ENCODE measurements at places on chromosomes 13 and 19.

GRCh38 chr19:17753976-17754375 is 2.7 kb downstream of the FCHO1 start:
- DNase-seq, result no peak

DNA sequence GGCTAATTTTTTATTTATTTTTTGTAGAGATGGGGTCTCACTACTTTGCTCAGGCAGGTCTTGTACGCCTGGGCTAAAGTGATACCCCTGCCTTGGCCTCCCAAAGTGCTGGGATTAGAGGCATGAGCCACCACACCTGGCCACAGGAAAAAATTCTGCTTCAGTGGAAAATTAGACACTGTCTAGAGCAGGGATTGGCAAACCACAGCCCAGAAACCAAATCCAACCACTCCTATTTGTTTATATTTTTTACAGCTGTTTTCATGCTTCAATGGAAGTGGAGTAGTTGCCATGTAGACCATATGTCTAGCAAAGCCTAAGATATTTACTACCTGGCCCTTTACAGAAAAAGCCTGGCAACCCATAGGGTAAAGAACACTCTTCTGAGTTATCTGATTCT is 123.7 kb upstream of the MRI1 start:
- no peak for DNase-seq

DNA sequence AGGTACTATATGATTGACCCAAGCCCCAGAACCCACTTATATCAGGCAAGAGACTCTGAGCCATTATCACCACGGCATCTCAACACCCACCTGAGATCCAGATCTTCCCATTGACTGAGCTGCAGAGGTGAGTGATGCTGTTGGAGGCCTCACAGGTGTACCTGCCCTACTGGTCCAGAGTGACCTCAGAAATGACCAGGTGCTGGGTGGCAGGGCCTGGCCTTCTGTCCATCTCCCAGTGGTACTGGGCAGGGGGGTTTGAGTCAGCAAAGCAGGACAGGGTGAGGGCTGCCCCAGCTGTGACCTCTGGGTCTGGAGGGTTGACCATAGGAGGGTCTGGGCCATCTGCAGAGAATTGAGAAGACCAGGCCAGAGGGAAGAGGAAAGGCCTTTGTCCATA is 13.2 kb upstream of the CEACAM20 start:
- no peak for DNase-seq

- no peak for DNase-seq
Measured at GRCh38 chr19:2795827-2796658, 10.7 kb downstream of the THOP1 start.

- no peak for DNase-seq
Measured at GRCh38 chr13:57633950-57634838, 2.6 kb downstream of the PCDH17 start.

- no peak for DNase-seq
Measured at GRCh38 chr13:110759710-110760109, 46.2 kb downstream of the ING1 start.

Measured in HAP-1 (cell line).